H4 (cell line): ENCODE measurements at places on chromosomes 6 and 20.

DNA sequence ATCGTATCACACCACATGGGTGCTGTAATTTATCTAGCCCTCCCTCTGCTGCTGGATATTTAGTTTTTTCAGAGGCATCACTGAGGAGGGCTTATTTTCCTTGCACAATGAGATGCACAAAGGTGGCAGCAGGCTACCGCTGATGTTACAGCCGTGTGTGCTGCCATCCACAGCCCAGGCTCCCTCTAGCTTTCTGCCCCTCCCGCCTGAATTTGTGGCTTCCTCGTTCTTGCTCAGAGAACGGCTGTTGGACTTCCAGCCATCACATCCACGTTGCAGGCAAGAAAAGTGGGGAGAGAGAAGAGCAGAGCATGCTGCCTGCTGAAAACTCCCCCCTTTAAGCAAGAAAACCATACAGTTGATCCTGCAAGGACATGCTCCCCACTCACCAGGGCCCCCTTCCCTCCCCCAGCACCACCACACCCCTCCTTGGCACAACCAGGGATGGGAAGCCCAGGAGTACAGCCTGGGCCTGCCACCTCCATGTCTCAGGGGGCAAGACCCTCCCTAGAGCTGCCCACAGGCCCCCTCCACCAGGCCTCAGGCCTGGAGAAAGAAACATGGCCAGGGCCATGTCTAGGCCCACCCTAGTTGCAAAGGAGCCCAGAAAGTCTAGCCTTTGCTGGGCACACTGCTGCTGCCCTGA lies 102.6 kb downstream of the MRPL14 start:
- no peak for DNase-seq

GRCh38 chr6:37714836-37715420 lies 17.2 kb upstream of the MDGA1 start:
- DNase-seq: no peak

DNA sequence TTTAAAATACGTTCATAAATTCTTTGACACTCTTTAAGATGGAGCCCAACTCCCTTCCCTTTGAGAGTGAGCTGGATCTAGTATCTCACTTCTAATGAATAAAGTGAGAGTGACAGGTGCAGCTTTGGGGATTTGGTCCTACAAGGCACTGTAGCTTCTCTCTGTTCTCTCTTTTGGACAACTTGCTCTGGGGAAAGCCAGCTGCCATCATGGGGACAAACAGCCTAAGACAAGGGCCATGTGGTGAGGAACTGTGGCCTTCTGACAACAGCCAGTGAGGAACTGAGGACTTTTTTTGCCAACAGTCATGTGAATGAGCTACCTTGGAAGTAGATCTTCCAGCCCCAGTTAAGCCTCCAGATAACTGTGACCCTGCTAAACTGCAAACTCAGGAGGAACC lies 272.8 kb upstream of the AGPAT4 start:
- DNase-seq: no peak

- no peak for DNase-seq
Measured at GRCh38 chr6:135743476-135743875, 108.0 kb upstream of the PDE7B start.

GRCh38 chr6:116280161-116280932 lies 617 bp upstream of the TSPYL1 start:
- no peak for DNase-seq

- DNase-seq: peak; percentile 39
Measured at GRCh38 chr6:34390531-34391472, 1.7 kb downstream of the NUDT3 start.

- no peak for DNase-seq
Measured at GRCh38 chr6:85193339-85193738, 256.5 kb upstream of the NT5E start.

DNA sequence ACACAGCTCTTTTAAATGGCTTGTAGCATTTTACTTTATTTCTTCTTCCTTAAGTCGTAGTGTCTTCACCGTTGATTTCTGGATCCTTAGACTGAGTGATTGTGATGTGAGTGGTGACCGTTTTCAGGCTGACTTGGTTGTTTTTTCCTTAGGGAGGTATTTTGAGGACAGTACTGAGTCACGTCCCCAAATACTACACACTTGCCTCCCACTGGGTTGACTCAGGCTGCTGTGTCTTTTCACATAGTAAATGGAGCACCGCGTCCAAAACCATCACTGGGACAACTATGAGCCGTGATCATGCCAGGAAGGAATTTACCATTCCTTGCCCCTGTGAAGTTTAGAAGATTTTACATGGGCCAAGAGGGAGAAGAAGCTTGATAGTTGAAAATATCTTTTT lies 174.1 kb downstream of the FARS2 start:
- no peak for DNase-seq

- no peak for DNase-seq
Measured at GRCh38 chr6:12661432-12662089, 55.0 kb upstream of the PHACTR1 start.

DNA sequence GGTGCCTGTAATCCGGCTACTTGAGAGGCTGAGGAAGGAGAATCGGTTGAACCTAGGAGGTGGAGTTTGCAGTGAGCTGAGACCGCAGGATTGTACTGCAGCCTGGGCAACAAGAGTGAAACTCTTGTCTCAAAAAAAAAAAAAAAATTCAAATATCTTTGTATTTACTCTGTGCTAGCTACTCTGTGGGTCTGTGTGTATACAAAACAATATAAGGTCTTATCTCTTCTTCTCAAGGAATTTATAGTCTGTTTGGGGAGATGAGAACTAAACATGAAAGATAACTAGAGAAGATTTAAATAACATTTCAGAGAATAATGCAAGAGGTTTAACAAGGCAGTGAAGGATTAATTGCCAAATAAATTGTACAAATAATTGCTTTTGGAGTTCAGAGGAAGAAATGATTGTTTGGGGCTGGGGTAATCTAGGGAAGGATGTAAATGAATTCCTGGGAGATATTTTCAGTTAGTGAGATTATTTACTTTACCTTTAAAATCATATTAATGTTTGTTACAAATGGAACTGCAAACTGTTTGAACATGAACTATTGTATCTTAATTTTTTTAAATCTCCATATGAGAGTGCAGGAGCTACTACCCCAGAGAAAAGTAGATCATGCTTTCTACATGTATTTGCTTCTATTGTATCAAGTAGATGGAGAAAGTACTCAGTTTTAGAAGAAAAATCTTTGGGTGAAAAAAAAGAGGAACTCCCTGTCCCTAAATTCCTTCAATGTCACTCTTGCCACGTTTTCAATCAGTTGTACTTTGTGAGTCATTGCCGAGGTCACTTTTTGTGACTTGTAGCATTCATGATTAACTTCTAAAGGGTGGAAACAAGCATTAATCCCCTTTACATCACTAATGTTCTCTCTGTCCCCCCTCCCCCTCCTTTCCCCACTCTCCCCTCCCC lies 39.0 kb downstream of the NCOA3 start:
- no peak for DNase-seq

DNA sequence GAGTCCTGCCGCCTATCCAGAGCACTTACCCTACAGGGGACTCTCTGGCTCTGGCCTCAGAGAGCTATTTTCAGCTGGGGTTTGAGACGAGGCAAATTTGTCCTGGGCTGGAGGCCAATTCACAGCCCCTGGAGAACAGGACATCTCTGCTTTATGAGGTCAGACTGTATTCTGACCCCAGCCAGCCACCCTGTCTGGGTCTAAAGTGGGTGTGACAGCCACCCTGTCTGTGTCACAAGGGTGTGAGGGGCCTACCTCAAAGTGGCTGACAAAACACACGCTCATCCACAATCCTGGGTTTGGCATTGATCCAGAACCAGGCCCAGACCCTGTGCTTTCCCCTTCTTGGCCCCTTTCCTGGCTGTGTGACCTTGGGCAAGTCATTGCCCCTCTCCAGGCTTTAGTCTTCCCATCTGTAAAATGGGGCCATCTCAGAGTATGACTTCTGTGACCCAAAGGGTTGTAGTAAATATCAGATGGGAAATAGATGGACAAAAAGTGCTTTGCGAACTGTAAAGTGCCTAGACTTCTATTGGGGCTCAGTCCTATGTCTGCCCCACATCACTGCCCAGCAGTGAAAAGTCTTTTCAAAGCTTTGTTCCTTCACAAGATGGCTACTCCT lies 44.1 kb upstream of the TGM2 start:
- DNase-seq: no peak

DNA sequence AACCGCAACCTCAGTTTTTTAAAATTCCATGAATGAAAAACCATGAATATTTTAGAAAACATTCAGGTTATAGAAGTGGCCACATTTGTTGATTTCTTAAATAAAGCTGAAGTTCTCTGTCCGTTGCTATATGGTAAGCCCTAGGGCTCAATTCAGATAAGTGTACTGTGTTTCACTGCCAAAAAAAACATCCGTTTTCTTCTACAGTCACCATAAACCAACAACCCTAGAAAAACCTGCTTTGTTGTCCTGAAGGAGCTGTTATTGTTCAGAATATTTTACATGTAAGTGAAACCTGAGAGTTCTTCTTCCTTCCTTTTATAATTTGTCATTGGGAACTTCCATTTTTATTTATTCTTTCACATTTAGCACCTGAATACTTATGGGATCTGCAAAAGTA lies 274.1 kb downstream of the TFAP2A start:
- peak; percentile 61 for DNase-seq

DNA sequence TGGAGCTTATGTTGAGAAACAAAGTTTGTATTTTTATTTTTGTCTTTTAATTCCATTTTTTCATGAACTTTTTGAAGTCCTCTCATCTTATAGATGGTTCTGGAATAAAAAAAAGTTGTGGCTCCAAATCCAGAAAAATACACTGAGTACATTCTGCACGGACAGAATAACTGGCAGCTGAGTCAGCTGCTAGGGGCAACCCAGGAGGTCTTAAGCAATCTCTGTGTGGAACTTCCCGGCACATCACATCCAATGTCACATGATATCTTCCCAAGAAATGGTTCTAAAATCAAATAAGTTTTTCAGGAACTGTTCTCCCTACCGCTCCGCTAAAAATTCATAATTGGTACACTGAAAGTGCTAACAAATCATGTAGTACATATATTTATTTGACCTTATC lies 29.8 kb downstream of the SLC13A3 start:
- no peak for DNase-seq

GRCh38 chr20:35305682-35306556 lies 13.7 kb upstream of the FAM83C start:
- DNase-seq: peak; percentile 97

GRCh38 chr20:21528870-21529269 lies 15.0 kb upstream of the NKX2-2 start:
- no peak for DNase-seq

DNA sequence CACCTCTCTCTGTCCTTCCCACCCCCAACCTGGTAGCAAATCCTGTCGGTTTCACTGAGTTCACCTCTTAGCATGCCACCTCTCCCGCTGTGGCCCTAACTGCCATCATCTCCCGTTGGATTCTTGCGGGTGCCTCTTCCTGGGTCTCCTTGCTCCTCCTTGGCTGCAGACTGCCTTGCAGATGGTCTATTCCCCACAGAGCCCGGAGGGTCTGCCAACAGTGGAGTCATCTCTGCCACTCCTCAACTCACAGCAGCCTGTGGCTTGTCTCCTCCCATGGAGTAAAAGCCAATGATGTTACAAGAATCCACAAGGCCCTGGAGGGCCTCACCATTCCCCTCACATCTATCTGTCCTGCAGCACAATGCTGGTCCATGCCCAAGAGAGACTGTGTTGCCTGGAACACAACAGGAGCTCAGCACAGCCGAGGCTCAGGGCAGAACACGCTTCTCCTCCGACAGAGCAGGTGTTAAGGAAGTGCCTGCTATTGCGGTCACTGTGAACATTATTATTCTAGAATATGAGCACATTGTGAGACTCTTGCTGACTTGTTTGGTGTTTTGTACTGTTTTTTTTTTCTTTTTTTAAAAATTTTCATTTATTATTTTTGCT lies 241.8 kb upstream of the SULF2 start:
- DNase-seq: no peak

DNA sequence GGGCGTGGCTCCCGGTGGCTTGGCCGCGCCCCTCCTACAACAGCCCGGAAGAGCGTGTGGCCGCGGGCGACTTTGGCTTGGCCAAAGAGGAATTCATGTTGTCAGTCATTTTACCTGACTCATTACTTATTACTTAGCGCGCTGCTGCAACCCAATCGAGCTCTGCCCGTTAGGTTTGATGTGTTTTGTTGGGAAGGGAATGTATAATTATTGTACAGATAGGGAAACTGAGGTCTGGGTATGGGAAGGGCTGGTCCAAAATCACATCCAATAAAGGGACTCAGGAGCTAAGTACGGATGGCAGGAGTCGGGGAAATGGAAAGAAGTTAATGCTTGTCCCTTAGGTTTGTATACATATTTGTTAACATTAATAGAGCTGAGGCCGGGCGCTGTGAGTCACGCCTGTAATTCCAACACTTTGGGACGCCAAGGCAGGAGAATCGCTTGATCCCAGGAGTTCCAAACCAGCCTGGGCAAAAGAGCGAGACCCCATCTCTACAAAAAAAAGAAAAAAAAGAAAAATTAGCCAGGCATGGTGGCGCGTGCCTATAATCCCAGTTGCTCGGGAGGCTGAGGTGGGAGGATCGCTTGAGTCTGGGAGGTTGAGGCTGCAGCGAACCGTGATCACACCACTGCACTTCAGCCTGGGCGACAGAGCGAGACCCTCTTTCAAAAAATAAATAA lies 639 bp upstream of the ZNF335 start:
- DNase-seq: peak; percentile 87

- no peak for DNase-seq
Measured at GRCh38 chr6:128276311-128276710, 244.1 kb downstream of the PTPRK start.

- no peak for DNase-seq
Measured at GRCh38 chr20:2709205-2709981, 16.8 kb downstream of the EBF4 start.

DNA sequence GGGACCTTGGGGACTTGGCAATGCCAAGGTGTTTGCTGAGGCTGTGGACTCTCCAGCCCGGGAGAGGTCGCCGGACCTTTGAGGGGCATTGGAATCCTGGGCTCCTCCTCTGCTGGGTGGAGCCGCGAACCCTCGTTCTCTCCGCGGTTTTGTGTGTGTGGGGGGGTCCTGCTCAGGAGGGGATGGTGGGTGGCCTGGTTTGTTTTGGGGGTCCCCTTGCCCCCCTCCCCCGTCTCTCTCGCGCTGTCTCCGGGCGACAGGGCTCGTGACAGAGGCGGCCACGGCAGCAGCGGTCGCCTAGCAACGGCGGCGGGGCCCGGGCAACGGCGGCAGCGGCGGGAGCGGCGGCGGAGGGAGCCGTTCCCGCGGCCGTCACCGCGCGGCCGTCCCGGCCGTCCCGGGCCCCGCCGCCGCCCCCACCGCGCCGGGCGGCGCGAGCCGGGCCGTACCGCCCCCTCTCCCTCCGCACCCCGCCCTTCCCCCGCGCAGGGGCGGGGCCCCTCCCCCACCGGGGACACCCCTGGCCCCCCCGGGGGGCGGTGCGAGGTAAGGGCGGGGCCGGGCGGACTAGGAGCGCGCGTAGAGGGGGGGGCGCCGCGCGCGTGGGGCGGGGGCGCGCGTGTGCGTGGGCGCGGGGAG lies 7.8 kb downstream of the SYNGAP1 start:
- DNase-seq: no peak
